ENCODE measurements at places on chromosomes 11 and 22.

GRCh38 chr11:74412733-74413359 lies 14.6 kb upstream of the PGM2L1 start:
- no peak for DNase-seq

- DNase-seq: no peak
Measured at GRCh38 chr11:102453921-102454320, 1.4 kb upstream of the TMEM123 start.

GRCh38 chr11:84866922-84867321 lies 760.2 kb downstream of the DLG2 start:
- no peak for DNase-seq

GRCh38 chr11:108239076-108239475 lies 16.2 kb downstream of the ATM start:
- no peak for DNase-seq

GRCh38 chr11:74926304-74927030 lies 22.4 kb downstream of the XRRA1 start:
- DNase-seq: no peak

DNA sequence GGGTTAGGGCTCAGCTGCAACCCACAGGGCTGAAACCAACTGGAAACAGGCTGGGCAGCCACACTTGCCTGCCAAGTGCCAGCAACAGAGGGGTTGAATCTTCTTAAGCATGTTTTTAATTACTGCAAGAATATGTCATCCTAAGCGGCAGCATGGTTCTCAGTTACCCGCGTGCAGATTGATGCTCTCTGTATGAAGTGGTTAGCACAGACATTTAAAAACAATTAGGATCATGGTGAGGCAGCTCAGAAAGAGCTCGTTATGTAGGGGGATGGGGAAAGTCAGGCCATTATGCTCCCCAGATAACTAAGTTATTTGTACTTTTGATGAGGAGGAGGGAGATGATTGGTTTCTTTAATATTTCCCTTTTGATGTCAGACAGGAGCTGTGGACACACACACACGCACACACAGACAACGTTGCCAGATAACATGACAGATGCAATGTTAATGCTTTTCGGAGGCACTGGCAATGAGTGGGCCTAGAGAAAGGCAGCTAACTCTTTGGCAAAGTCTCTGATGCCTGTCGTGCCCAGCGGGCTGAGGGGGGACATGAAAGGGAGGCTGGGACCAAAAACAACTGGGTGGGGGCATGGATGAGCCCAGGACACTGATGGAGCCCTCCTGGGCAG lies 389.7 kb downstream of the NXPE2 start:
- DNase-seq: peak; percentile 8

DNA sequence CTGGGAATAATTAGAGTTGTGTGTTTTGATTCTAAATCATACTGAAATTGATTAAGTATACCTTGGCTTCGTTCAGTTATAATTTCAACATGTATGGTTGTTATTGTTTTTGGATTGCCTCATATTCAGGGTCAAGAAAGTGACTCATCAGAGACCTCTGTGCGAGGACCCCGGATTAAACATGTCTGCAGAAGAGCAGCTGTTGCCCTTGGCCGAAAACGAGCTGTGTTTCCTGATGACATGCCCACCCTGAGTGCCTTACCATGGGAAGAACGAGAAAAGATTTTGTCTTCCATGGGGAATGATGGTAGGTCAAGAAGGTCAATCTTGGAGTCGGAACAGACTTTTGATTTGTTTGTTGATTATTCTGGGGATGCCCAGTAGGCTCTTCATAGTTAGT lies 40.4 kb downstream of the KMT2A start:
- DNase-seq: no peak

- DNase-seq: peak; percentile 29
Measured at GRCh38 chr11:16606784-16607674, 131.4 kb upstream of the C11orf58 start.

GRCh38 chr11:69788956-69789355 lies 13.8 kb upstream of the FGF4 start:
- DNase-seq: no peak

DNA sequence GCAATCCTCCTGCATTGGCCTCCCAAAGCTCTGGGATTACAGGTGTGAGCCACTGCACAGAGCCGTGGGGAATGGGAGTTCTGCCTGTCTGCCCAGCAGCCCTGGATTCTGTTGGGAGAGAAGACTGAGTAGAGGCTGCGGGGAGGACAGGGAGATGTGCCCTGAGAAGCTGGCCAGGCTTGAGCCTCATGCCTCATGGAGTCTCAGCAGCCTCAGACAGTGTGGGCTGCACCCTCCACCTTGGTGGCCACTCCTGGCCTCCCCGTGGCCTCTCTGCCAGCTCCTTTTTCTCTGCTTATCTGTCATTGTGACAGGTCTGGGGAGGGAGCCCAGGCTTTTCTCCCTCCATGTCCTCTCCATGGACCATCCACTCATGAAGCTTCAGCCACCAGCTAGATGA lies 43.2 kb downstream of the DKK3 start:
- no peak for DNase-seq

- DNase-seq: no peak
Measured at GRCh38 chr11:7448201-7448600, 37.1 kb upstream of the OLFML1 start.

GRCh38 chr11:115944596-115944995 lies 440.4 kb upstream of the CADM1 start:
- DNase-seq: no peak

GRCh38 chr22:37505565-37505964 lies 13.7 kb downstream of the CARD10 start:
- no peak for DNase-seq

DNA sequence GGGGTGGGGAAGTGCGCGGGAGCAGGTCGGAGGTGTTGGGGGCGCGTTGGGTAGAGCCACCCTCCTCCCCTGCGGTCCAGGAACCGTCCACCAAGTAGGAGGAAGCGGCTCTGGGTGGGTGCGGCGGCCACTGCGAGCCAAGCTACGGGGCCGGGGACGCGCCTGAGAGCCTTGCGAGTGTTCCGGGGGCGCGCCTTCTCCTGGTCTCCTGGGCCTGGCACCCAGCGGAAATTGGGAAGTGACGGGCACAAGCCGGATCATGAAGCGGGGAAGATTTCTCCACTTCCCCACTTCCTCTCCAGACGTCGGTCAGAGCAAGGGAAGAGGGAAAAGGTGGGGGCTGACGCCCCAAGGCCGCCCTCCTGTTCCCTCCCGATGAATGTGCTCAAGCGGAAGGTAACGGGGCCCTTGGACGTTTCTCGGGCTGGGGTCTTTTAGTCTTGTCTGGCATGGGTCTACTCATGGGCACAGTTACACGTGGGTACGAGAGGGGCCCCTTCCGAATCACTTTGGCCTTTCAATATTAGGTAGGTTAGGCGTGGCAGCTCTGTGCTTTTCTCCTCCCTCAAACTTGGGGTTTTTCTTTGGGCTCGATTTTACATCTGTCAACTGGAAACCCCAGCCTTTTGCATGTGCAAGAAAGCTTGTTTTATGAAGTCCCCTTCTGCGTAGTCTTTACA lies 865 bp downstream of the RBM14 start:
- DNase-seq: no peak

- peak; percentile 4 for DNase-seq
Measured at GRCh38 chr11:73072935-73073481, 69.1 kb downstream of the FCHSD2 start.

DNA sequence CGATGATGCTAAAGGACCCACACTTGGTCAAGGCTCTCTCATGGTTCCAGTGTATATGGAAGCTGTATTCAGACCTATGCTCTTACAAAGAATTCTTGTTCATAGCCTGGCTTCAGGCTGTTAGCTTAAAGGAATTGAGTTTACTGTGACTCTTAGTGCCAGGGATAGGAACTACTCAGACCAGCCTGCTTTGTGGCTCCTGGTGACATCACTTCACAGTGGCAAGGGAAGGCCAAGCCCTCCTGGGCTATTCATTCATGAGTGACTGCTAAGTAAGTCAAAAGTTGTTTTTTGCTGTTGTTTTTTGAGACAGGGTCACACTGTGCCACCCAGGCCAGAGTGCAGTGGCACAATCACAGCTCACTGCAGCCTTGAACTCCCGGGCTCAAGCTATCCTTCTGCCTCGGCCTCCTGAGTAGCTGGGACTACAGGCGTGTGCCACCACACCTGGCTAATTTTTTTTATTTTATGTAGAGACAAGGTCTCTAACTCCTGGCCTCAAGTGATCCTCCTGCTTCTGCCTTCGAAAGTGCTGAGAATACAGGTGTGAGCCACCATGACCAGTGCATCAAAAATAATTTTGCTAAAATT lies 9.6 kb downstream of the ART5 start:
- no peak for DNase-seq

DNA sequence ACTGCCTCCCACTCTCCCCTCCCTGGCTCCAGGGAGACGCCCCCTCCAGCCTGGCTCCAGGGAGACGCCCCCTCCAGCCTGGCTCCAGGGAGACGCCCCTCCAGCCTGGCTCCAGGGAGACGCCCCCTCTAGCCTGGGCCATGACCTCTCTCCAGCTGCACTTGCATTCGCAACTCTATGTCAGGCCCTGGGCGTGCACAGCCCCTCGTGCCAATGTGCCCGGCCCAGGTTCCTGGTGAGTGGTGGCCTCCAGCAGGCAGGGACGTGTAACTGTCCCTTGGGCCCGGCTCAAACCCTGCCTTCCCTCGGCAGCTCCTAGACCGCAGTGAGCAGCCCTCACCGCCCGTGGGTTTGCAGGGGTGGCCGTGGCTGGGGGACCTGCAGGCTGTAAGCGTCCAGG lies 6.9 kb downstream of the MUC6 start:
- no peak for DNase-seq

DNA sequence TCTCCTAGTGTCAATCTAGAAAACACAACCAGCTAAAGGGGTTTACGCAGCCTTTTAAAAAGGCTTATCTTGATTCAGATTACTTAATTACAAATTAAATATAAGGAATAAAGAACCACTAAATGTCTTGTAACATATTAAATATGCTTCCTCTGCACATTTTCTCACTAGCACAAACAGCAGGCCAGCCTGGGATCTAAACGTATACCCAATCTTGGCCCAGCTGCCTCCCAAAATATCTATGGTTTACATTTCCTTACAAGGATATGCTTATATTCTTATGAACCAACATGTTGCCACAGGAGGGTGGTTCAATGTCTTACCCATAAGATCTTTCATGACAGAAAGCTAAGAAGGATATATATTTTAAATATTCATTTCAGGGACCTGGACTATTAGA lies 7.7 kb downstream of the LGR4 start:
- no peak for DNase-seq

DNA sequence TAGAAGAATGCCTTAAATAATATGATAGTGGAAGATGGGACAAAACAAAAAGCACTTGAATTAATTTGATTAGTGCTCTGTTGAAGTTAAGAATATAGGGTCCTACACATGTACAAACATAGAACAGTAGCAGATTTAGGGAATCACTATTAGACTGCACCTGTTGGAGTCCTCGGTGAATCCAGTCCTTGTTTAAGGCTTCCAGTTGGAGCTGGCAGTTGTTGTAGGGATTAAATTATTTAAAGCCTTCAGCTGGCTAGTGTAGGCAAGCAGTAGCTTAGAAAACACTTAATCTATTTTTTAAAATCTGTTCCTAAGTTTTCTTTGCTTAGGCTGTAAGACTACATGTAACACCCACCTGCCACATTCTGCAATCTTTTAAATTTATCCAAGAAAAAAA lies 24.5 kb upstream of the CSTF3 start:
- no peak for DNase-seq

- no peak for DNase-seq
Measured at GRCh38 chr11:83467837-83468236, 181.7 kb upstream of the CCDC90B start.

DNA sequence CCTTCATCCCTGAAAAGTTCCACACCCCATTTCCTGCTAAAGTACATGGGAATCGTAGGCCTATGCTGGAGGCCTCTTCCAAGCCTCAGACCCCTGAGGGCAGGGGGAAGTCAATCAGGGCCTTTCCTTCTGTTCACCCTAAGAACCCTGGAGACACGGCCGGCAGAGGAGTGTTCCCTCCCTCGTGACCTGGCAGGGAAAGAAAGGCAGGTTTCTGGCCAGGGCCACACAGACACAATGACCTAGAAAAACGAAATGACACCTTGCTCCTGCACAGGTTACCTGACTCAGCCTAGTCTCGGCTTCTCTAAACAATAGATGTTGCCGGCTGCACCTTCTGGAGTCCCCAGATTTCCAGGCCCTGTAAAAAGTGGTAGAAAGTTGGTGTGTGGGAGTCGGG lies 60.6 kb upstream of the CADM1 start:
- DNase-seq: no peak

DNA sequence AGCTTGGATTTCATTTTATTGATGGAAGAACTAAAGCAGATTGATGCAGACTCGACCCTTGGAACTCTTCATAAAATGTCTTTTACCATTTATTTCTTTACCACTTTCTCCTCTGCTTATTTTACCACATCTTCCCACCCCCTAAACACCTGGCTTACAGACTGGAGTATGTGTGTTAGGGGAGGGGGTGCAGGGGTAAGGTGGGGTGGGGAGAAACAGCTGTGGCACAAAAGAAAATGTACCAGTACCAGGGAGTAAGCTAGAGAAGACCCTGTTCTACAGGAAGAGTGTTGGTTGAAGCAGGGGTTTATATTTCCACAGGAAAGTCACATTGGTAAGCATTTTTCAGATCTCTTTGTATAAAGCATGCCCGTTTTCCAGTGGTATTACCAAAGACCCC lies 312.7 kb upstream of the MTNR1B start:
- DNase-seq: no peak

DNA sequence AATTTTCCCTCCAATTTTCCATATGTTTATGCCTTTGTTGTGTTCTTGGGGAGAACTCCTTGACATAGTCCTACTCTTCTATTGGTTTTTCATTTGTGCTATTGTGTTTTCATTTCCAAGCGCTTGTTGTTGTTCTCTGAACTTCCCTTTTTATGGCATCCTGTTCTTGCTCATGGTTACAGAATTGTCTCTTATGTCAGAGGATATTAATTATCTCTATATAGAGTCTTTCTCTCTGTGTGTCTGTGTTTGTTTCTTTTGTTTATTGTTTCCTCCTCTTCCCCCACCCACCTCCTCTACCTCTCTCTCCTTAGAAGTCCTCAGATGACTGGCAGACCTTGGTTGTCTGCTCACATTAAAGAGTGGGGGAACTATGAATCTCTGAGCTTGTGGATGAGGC lies 69.9 kb downstream of the HORMAD2 start:
- no peak for DNase-seq

GRCh38 chr11:124736736-124737135 lies 3.0 kb upstream of the NRGN start:
- DNase-seq: no peak

GRCh38 chr22:46994265-46994664 lies 231.8 kb downstream of the TBC1D22A start:
- no peak for DNase-seq

Data from NCI-H1436 (cell line).